ENCODE measurements at places on chromosomes 1 and 21.

- DNase-seq, result no peak
Observed at GRCh38 chr1:226637147-226637935, 88.8 kb downstream of the STUM start.

DNA sequence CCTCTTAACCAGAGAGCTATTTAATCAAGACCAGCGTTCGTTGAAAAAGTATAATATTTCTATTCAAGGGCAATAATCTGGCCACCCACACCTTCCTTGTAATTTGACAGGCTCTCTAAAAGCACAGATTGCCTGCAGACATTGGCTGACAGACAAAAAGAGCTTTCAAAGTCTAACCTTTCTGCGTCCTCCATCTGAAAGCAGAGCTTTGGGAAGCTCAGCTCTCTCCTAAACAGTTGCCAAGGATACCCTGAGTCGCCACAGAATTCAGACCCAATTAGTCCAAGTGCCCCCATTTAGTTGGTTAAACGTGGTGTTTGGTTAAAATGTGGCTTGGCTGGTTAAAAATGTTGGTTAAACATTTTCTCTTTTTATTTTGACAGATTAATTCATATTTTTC, 33.7 kb upstream of the PLA2G2C start:
- DNase-seq, result no peak

- no peak for DNase-seq
Observed at GRCh38 chr1:4086921-4087320, 186.8 kb upstream of the C1orf174 start.

DNA sequence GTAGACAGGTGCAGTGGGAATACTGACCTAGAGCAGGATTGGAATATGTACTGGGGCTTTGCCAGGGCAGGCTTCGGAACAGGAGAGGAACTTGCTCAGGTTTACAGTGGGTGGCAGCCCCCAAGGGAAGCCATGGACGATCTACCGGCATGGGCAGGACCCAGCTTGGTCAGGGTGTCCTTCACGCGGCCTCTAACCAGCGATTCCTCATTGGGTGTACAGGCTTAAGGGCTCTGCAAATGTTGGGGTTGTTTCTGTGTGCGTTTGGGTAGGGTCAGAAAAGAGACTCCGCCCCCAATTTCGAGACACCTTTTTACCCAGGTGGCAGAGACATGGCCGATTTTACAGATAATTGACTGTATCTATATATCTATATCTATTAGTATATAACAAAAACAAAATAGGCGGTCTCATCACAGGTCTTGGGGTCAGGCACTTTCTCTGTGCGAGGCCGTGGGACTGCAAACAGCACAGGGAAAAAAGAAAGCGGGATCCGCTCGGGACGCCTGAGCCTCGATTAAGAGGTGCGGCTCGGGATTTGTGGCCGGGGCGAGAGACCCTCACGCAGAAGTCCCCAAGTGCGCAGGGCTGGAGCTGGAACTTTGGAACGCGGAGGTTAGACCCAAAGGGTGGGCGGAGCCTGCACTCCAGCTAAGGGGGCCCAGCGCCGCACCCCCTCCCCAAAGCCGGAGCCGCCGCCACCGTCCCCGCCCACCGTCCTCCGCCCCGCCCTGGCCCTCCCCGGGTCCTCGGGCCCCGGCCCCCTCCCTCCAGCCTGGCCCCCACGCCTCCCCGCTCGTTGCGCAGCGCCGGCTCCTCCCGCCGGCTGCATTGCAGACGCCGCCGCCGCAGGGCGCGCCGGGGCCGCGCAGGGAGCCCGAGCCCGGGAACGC, 67.5 kb upstream of the VAMP3 start:
- DNase-seq, result no peak

- DNase-seq, result no peak
Observed at GRCh38 chr1:61692155-61692800, 32.7 kb downstream of the TM2D1 start.

- no peak for DNase-seq
Observed at GRCh38 chr21:30116479-30116878, 50.1 kb downstream of the CLDN17 start.

DNA sequence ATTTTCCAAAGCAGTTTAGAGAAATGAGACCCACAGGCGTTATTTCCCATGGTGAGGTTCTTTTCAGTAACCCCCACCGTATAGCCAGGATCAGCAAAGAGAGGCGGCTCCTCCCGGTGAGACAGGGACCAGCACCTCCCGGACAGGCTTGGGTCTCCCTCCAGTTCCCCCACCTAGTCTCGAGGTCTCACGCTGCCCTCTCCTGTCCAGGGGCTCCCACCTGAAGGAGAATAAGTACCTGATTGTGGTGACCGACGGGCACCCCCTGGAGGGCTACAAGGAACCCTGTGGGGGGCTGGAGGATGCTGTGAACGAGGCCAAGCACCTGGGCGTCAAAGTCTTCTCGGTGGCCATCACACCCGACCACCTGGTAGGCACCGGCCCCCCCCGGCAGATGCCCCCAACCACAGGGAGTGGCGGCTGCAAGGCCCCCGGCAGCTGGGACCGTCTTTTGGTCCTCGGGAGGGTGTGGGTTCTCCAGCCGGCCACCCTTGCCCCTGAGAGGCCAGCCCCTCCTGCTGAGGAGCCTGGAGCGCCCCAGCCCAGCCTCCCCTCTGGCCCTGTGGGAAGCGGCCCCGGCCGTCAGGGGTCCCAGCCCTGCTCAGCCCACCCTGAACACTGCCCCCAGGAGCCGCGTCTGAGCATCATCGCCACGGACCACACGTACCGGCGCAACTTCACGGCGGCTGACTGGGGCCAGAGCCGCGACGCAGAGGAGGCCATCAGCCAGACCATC, 4.9 kb downstream of the COL6A1 start:
- no peak for DNase-seq

- DNase-seq, result no peak
Observed at GRCh38 chr1:6796095-6796494, 10.8 kb downstream of the CAMTA1 start.

DNA sequence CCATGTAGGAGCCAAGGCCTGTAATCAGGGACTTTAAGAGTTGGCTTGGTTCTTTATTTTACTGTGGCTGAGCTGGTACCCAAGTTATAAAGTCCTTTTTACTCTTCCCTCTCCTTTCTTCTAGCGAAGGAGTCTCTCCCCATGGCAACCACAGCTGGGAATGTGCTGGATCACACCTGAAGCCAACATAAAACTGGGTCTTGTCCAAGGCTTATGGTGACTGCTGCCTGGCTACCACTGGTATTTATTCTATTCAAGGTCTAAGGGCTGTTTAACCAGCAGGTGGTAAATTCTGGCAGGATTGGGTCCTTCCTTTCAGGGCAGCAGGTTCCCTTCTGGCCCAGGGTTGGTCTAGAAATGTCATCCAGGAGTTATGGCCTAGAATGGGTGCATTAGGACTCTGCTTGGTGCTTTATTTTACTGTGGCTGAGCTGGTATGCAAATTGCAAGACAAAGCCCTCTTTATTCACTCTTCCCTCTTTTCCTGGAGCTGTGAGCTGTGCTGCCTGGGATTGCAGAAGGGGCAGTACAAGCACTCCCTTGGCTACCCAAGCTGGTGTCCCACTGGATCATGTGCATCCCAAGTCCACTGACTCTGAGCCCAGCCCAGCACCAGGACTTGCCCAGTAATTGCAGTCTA, 26.6 kb downstream of the SLC22A15 start:
- DNase-seq, result no peak

DNA sequence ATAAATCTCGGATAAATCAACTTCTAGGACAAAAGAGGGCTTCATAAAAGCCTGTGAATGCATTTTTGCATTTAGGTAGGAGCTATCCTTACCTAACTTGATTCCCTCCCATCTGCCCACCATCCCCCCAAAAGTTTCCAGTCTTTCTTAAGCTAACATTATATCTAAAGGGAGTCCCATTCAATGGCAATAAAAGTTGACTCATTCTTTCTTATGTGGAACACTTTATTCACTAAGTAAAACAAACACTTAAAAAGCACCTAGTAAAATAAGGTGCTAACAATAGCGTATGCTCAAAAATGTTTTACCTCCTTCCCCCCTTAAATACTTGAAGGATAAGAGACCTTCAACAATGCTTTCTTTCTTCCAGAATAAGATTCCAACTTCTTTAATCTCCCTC, 83.8 kb downstream of the GON4L start:
- DNase-seq, result no peak

GRCh38 chr1:48568501-48568900, 96.5 kb upstream of the SPATA6 start:
- DNase-seq, result no peak

- DNase-seq, result no peak
Observed at GRCh38 chr1:1436630-1437032, 1.1 kb downstream of the VWA1 start.

DNA sequence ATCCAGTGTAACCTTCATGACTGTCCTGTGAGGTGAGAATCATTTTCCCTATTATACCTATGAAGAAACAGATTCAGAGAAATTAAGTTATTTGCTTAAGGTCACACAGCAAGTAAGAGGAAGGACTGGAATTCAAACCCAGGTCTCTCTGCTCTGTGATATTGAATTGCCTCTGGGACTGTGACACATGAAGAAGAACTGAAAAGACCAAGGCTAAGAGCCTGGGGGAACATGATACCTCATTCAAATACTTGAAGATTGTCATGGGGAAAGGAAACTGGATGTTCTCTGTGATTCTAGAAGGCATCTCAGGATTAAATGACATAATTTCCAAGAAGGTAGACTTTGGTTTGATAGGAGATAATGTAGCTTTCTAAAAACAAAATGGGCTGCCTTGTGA, 3.6 kb downstream of the WDTC1 start:
- DNase-seq, result no peak

- no peak for DNase-seq
Observed at GRCh38 chr1:149849947-149850360, 49.4 kb upstream of the BOLA1 start.

- peak; percentile 77 for DNase-seq
Observed at GRCh38 chr1:27659497-27660299, 12.3 kb downstream of the IFI6 start.

- DNase-seq, result no peak
Observed at GRCh38 chr1:21775985-21776562, 6.9 kb downstream of the USP48 start.

- DNase-seq, result no peak
Observed at GRCh38 chr1:231337043-231337471, 595 bp downstream of the EXOC8 start.

DNA sequence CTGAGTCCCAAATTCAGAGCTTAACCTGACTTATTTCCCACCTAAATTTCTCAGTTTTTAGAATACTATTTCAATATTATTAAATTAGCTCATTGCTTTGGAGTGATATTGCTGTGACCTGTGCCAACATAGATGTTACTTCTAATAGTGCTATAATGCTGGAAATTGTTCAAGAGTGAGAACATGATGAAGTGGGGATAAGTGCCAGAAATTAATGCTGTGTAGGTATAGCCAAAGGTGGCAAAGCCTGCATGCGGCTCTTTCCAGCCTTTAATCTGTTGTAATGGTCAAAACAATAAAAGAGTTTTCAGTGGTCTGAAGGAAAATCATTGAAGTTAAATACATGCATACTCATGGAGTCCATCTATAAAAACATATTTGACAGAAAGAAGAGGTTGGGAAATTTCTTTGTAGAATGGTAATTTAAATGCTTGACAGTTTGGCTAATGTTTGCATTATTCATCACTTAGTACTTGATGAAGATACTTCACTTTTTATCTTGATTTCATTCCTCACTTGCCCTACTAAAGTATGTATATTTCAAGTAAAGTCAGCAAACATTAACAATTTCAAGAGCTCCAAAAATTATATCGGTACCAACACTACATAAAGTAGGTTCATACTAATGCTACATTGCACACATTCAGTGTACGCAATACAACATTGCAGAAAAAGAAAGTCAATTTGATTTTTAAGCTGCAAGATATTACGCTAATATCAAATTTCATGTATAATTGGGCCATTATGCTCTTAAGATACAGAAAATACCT, 82.1 kb downstream of the OLFM3 start:
- DNase-seq, result no peak

GRCh38 chr1:64933296-64934070, 32.9 kb downstream of the JAK1 start:
- peak; percentile 48 for DNase-seq

DNA sequence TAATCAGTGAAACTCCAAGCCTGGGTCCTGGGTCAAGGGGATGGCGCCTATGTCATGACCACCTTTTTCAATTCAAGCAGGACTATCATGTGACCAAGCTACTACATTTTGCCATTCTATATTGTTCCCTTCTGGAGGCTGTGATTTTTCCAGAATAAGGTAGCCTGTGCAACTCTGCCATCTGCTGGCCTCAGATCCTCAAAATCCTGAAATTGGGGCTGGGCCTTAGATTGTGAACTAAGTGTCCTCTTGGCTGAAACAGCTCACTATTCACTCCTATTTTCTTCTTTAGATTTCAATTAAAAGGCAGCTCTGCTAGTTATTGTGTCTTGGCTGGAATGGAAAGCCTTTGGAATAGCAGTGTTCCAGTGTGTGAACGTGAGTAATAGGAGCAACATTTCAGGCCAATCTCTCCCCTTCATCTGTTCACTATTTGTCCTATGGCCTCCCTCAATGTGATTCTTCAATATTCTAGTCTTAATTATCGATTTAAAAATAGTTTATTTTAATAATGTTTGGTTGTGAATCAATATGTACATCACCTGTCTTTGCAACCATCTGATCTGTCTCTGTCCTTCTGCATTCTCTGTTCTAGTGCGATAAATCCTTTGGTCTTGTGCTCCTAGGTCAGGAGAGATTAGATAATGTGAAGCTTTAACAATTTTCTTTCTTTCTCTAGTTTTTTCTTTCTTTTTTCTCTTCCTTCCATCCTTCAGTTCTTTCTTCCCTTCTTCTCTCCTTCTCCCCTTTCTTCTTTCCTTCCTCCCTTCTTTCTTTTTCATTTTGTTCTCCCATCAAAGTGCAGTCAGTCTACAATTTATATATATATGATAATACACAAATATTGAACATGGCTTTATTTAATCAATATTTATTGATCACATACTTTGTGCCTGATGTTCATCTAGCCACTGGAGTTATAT, 69.8 kb downstream of the CR1 start:
- DNase-seq, result no peak

GRCh38 chr1:212247179-212247721, 38.0 kb upstream of the PPP2R5A start:
- no peak for DNase-seq

- no peak for DNase-seq
Observed at GRCh38 chr1:3002349-3003038, 18.8 kb upstream of the ACTRT2 start.

- DNase-seq, result no peak
Observed at GRCh38 chr1:51287966-51288365, 42.4 kb downstream of the TTC39A start.

DNA sequence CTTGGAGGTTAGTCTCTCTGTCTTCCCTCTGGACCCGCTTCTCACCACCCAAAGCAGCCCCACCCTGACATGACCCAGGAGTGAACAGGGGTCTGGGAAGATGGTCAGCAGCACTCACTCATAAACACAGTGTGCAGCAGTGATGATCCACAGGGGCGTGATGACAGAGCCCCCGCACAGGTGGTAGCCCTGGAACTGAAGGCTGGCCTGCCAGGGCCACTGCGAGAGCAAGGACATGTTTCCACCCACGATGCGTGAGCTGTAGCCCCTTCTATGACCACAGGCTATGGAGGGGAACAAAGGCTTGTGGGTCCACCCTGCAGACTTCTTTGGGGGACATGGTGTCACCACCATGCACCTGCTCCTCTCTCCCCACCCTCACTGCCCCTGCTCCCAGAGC, 12.9 kb downstream of the TMPRSS3 start:
- DNase-seq, result no peak

- no peak for DNase-seq
Observed at GRCh38 chr21:43954042-43954441, 58.1 kb upstream of the TRAPPC10 start.

- no peak for DNase-seq
Observed at GRCh38 chr1:223775711-223776074, 63.4 kb downstream of the CAPN2 start.

- DNase-seq, result no peak
Observed at GRCh38 chr1:110726755-110727154, 52.0 kb upstream of the KCNA3 start.

Measured in gastrocnemius medialis (tissue), 4 donors.